ENCODE measurements at places on chromosomes 12 and 14.

DNA sequence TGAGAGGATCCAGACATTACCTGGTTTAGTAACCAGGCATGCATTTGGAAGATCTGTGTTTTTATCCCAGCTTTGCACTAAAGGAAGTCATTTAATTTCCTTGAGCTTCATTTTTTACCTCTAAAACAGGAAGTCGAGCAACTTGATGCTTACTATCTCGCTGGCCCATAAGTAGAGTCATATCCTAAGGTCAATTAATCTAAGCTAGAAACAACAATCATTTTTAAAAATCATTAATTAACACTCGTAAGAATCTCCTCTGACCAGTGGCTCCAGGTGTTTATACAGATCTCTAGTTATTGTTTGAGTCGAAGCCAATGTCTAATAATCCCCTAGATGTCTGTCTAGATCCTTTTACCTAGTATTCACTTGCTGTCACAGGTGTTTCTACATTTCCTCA, 355.8 kb upstream of the DCN start:
- no peak for DNase-seq

- DNase-seq = no peak
These were observed 103.9 kb downstream of the SUDS3 start for GRCh38 chr12:118480235-118480634.

DNA sequence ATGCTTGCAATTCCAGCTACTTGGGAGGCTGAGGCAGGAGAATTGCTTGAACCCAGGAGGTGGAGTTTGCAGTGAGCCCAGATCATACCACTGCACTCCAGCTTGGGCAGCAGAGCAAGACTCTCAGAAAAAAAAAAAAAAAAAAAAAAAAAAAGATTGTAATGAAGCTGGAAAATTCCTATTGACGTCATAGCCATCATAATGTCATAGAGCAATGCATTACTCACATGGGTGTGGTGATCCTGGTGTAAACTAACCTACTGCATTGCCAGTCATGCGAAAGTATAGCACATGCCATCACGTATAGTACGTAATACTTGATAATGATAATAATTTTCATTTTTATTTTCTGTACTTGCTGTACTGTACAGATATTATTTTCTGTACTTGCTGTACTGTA, 42.7 kb upstream of the NID2 start:
- no peak for DNase-seq

DNA sequence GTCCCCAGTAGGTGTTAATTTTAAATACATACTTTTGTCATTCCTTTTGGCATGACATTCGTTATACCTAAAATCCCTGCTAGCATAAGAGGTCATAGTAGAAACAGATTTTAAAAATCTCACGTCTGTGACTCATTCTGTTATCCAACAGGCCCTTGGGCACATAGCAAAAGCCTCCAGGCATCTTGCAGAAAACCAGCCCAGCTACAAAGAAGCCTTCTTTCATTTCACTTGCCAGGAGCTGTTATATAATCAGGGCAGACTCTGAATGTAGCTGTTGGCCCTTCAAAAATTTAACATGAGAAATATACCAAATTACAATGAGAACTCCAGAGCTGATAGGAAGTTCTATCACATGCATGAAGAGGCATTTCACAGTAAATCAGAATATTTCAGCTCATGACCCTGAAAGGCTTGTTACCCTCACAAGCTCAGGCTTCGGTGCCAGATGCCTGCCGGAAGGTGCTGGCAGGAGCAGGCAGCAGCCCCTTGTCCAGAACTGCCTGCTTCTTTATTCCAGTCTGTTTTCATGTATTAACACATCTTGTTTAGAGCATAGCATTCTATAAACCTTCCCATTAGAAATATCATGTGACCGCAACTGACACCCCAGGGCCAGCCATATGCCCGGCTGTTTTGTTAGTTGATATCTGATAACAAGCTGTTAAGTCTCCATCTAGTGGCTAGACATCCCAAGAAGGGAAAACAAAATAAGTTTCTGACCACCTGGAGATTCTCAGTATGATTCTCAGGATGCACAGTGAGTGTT, 17.8 kb downstream of the E2F7 start:
- peak; percentile 38 for DNase-seq

DNA sequence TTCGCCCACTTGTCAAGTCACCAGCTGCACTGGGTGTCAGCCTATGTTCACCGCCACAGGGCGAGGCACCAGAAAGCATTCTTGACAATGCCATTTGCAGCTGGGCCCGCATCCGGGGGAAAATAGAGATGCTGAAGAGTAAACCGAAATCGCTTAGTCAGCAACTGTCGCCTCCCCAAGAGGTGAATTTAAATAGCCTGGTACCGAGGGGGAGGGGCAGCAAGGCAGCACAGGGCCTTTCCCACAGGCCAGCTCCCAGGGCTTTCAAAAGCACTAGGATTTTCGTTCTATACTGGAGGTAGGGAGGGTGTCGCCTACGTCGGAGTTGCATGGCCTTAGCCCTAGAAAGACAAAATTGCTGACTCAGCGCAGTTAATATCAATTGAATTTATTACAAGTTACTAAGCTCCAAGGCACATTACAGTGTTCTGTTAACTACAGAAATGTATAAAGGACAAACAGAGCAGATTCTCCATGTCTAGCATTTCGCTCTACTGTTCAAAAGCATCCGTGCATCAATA, 4.3 kb downstream of the IRF2BPL start:
- DNase-seq = no peak

DNA sequence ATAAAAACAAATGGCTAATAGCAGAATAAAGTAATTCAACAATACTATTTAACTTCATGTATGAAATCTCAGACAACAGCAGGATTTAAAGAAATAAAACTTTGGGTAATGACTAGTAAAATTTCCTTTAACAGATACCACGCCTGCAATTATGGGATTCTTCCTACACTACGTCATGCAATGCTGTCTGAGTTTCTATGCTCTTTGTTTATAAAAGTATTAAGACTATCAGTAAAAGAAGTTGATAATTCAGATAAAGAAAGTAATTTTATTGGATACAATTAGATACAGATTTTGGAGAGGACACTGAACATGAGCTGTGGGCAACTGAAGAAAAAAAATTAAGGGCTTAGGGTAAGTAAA, 308.4 kb upstream of the LRFN5 start:
- no peak for DNase-seq

GRCh38 chr14:65704437-65704836, 291.9 kb downstream of the FUT8 start:
- DNase-seq = peak; percentile 15

DNA sequence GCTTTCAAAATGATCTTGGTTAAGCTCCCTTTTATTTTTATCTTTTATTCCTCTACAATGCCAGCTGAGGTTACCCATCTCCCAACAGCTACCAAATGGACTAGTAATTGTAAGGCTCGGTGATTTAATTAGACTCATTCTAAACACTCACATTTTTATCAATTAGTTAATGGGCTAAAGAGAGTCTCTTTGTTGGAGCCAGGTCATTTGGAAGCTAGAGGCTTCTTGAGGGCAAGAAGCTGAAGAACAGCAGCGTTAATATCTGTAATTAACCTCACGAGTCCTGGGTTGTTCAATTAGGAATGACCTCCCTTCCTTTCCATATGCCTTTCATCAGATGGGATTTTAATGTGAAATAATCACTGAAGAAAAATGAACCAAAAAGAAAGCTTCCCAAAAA, 56.9 kb downstream of the OTX2 start:
- no peak for DNase-seq

DNA sequence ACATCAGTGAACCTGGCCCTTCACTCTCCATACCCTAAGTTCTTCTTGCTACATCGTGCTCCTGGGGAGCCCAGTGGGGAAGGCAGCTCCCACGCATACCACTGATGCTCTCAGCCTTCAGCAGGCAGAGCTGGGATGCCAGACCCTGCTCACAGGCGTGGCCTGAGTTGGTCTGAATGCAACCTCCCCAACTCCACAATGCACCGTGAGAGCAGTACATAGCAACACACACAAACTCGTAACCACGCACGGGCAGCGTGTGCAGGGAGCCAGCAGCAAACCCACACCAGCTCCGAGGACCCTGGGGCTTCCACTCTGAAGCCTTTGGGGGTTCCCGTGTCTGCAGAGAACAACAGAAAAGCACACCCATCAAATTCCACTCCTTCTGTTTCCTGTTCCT, 37.3 kb downstream of the ANO2 start:
- DNase-seq = no peak

- DNase-seq = no peak
These were observed 31.0 kb downstream of the PLCZ1 start for GRCh38 chr12:18706798-18707197.

DNA sequence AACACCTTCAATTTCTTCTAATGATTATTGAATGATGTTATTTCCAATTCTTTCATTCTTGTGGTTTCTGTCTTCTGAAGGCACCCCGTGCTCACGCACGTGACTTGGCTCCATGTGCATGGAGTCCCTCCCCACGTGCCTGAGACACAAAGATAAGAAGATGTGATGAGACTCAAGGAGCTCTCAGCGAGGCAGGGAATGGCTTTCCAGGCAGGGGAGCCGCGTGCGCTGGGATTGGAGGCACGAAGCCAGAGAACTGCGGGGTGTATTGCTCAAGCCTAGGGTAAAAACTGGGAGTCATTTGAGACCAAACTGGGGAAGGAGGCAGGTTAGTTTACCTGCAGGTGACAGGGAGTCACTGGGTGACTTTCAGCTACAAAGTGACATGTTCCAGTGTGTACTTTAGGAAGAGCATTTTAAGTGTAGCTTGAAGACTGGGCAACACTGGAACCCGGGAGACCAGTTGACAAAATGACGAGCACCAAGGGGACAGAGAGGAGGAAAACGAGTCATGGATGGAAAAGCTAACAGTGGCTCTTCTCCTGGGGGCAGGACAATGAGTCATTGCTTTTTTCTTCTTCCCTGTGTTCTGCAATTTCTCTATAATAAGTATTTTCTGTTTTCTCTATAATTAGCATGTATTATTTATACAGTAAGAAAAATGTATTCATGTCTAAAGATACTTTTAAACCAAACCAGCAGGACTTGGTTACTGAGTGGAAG, 311.7 kb upstream of the FKBP4 start:
- peak; percentile 38 for DNase-seq

GRCh38 chr12:69328426-69328825, 19.8 kb upstream of the LYZ start:
- DNase-seq = no peak

DNA sequence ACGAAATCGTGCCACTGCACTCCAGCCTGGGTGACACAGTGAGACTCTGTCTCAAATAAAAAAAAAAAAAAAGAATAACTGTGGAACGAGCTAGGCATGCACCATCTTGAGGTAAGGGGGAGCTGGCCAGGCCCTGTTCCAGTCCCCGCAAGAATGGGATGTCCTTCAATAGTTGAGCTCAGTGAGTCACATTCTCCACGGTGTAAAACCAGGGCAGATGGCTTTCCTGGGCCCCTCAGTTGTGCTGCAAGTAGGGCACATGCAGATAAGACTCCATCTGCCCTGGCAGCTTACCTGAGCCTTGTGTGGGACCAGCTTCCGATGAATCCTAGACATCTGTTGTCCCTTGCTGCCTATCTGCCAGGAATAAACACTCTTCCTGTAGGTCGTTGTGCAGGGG, 312.1 kb downstream of the VRK1 start:
- DNase-seq = no peak

- DNase-seq = no peak
These were observed 6.7 kb upstream of the KRT1 start for GRCh38 chr12:52686756-52687487.
